HuH-7.5 (cell line): ENCODE measurements at places on chromosomes 5 and 9.

- DNase-seq = no peak
Measured at GRCh38 chr5:170301149-170301548, 3.6 kb upstream of the LCP2 start.

DNA sequence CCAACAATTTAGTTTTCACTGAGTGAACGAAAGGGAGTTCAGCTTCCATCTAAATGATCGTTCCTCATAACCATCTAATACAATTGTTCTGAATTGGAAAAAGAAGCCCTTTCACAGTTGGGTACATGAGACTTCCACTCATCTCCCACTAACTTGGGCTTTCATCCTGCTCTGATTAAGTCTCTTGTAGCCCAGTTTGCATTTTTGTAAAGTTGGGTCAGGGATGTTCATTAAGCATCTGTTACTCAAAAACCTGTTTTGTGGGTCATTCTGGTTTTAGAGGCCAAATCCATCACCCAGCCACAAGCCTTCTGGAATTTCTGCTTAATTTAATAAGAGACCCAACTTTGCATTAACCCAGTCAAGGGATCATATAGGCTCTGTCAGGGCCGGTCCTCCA lies 385.3 kb downstream of the BNC2 start:
- no peak for DNase-seq

GRCh38 chr9:115111874-115112273 lies 6.1 kb downstream of the TNC start:
- DNase-seq = no peak

DNA sequence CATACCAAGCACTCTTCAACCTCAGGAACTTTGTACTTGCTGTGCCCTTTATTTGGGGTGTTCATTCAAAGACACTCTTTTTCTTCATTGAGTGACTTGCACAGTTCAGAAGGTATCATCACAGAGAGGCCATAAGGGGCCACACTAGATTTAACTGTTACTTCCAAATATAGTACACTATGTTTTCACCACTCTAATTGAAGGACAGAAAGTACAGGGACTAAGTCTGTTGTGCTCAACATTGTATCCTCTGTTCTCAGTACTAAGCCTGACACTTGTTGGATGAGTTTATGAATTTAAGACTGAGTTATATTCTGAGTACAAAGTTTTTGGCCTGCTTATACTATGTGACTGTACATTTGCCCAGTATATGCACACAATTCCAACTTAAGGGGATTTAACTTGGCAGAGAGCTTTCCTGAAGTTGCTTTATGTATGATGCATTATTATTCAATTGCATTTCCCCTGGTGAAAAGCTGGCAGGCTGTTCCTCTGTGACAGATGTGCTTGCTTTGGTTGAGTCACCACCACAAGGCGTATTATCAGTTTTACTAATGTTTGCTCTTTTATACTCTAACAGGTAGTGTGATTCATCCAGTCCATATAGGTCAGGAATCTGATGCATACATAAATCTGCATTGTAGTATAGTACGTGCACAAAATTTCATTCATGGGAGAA lies 714.8 kb downstream of the TLR4 start:
- DNase-seq = no peak

DNA sequence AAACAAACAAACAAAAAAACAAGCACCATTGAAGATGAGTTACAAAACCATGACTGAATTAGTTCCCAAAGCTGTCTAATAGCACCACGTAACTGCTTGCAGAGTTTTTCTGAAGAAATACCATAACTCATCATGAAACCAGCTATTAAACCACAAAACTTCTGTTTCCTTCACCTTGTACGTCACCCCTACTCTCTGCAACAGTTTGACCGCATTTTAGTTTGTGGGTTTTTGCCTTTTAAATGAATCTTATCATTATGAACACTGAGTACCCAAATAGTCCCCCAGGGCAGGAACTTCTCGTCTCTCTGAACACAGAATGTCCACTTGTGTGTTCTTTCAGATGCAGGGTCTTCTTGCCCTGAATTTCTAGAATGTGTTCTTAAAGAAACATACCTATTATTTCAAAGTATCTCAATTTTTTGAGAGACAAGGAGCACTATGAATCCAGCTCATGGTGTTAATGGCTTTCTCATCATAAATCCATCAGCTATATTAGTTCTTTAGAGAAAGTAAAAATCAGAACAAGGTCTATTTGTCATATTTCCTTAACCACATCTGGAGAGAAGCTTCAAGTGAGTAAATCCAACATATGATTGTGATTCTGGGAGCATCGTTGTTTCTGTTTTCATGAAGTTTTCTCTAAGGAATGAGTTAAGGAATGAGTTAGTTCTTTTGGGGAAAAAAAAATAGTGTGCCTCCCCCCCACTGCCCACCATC lies 210.6 kb downstream of the AUH start:
- DNase-seq = no peak
